ENCODE measurements at places on chromosomes 1 and 21. TPM values are rescaled to one million over a fixed set of nuclear protein-coding genes. Genes with fewer than 3 reads are reported as not detected.

Gene BTBD19
- total RNA-seq: 3.2 TPM

Gene SPTA1
- 4.7 TPM for total RNA-seq

Gene LRRIQ3
- total RNA-seq: 1.7 TPM

Gene C1QTNF12
- total RNA-seq: 10.4 TPM

Gene FAM72B
- total RNA-seq: 2.5 TPM

Gene WNT9A
- total RNA-seq: 1.9 TPM

DNA sequence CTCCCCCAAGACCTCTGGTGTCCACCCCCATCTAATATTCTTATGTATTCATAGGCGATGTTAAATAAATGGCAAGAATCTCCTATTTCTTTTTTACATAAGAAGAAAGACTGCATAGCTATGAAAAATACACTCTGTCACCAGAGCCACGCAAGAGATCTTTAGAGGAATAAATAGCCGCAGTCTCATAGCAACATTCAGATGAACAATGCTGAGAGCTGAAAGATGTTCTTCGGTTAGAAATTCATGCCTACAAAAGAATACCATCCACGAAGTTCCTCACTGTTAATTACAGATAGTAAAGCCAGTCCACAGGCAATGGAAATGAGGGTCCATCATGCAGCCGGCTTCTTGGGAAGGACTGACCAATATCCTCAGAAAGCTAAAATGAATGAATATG is 76.0 kb upstream of the SOD1 start:
- H3K27ac ChIP-seq: no peak overlapping the region
- no peaks in the 10 kb centered on the region for H3K27me3 ChIP-seq
- H3K36me3 ChIP-seq: no peaks in the 10 kb centered on the region
- no peaks in the 10 kb centered on the region for H3K4me1 ChIP-seq

DNA sequence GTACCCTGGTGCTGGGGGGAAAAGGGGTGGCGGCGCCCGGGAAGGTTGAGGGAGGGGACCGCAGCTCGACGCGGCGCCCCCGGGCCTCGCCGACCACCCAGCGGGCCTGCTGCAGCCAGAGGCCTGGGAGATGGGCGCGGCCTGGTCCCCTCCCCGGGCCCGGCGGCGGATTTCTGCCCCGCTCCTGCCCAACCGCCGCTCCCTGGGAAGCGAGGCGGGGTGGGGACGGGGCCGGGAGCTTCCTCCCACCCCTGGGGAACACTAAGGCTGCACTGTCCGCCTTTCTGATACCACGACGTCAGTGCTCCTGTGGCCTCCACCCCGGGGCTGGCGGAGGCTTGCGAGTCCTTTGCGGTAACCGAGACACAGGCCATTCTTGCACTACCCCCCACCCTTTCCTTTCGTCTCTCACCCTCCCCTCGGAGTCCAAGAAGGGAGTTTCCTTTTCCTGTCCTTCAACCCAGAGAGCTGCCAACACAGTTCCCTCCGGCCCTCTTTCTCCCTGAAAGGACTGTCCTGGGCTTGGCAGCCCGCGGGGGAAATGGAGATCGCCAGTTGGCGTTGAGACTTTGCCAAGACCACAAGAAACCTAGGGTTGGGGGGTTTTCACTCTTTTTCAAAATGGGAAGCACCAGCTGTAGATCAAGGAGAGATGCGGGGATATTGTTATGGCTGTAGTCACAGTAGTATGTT is 742 bp downstream of the SH3GLB1 start:
- H3K36me3 ChIP-seq: no peaks in the 10 kb centered on the region
- H3K27me3 ChIP-seq: no peaks in the 10 kb centered on the region
- no peaks in the 10 kb centered on the region for H3K4me1 ChIP-seq
- H3K4me3 ChIP-seq: peak overlapping the region; percentile 70
- DNase-seq: peak; percentile 87
- peak overlapping the region; percentile 98 for H3K27ac ChIP-seq

GRCh38 chr1:9013819-9014218 is 12.4 kb downstream of the SLC2A7 start:
- H3K27ac ChIP-seq: no peak overlapping the region
- DNase-seq: no peak
- H3K36me3 ChIP-seq: no peaks in the 10 kb centered on the region
- no peak overlapping the region for H3K4me3 ChIP-seq
- no peaks in the 10 kb centered on the region for H3K27me3 ChIP-seq

DNA sequence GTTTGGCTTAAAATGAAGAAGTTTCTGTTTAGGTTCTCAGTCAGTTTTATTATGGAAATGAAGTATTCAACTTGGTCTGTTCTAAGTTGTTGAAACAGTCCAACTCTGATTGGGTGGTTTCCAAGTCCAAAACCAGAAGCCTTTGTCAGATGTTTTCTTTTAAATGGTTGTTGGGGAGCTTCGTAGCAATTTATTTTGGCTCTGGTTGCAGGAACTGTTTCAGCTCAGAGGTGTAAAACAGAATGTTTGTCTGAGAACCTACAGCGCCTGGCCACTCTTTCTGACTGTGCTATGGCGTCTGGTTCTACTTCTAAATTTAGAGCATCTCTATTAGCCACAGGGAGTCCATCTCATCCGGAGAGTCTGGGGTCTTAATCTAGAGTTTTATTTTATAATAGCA is 582.6 kb upstream of the TMPRSS15 start:
- H3K27ac ChIP-seq: no peak overlapping the region
- H3K27me3 ChIP-seq: no peaks in the 10 kb centered on the region
- peak; percentile 36 for DNase-seq
- no peak overlapping the region for H3K4me3 ChIP-seq
- H3K4me1 ChIP-seq: peaks cover 8% of the 10 kb centered on the region
- no peaks in the 10 kb centered on the region for H3K36me3 ChIP-seq

DNA sequence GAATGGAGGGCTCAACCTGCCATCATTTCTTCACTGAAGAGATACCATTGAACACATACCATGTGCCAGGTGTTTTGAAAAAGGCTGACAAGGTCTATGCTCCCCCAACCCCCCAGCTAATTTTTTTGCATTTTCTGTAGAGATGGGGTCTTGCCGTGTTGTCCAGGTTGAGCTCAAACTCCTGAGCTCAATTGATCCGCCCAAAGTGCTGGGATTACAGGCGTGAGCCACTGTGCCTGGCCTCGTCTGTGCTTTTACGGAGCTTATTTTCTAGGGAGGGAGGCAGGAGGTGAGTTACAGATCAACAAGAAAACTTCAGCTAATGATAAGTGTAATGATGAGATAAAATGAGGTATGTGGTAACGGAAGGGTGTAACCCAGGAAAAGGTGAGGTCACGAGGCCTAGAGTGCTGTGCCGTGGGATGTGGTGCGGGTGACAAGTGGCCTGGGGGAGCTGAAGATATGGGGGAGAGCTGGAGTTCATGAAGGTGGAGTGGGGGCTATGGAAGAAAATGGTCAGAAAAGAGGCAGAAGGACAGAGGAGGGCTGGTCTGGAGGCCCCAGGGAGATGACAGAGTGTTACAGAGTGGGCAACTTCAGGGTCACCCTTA is 28.2 kb downstream of the FAAH start:
- no peaks in the 10 kb centered on the region for H3K4me1 ChIP-seq
- no peaks in the 10 kb centered on the region for H3K27me3 ChIP-seq
- no peak overlapping the region for H3K27ac ChIP-seq
- H3K36me3 ChIP-seq: no peaks in the 10 kb centered on the region
- H3K4me3 ChIP-seq: no peak overlapping the region
- DNase-seq: no peak

GRCh38 chr1:160576390-160576789 is 2.9 kb downstream of the CD84 start:
- H3K27me3 ChIP-seq: no peaks in the 10 kb centered on the region
- H3K4me3 ChIP-seq: no peak overlapping the region
- no peak for DNase-seq
- no peaks in the 10 kb centered on the region for H3K36me3 ChIP-seq
- no peak overlapping the region for H3K27ac ChIP-seq

GRCh38 chr1:234639961-234640360 is 30.0 kb upstream of the IRF2BP2 start:
- H3K4me3 ChIP-seq: no peak overlapping the region
- H3K27ac ChIP-seq: no peak overlapping the region
- H3K4me1 ChIP-seq: no peaks in the 10 kb centered on the region

- no peaks in the 10 kb centered on the region for H3K27me3 ChIP-seq
- DNase-seq: no peak
- no peak overlapping the region for H3K27ac ChIP-seq
- H3K4me3 ChIP-seq: no peak overlapping the region
- no peaks in the 10 kb centered on the region for H3K4me1 ChIP-seq
- H3K36me3 ChIP-seq: no peaks in the 10 kb centered on the region
Observed at GRCh38 chr1:192977089-192977706, 82.0 kb downstream of the UCHL5 start.

- no peaks in the 10 kb centered on the region for H3K4me1 ChIP-seq
- no peak overlapping the region for H3K27ac ChIP-seq
- H3K4me3 ChIP-seq: no peak overlapping the region
- H3K36me3 ChIP-seq: no peaks in the 10 kb centered on the region
- no peak for DNase-seq
- no peaks in the 10 kb centered on the region for H3K27me3 ChIP-seq
Observed at GRCh38 chr21:40714536-40714935, 132.4 kb downstream of the DSCAM start.

DNA sequence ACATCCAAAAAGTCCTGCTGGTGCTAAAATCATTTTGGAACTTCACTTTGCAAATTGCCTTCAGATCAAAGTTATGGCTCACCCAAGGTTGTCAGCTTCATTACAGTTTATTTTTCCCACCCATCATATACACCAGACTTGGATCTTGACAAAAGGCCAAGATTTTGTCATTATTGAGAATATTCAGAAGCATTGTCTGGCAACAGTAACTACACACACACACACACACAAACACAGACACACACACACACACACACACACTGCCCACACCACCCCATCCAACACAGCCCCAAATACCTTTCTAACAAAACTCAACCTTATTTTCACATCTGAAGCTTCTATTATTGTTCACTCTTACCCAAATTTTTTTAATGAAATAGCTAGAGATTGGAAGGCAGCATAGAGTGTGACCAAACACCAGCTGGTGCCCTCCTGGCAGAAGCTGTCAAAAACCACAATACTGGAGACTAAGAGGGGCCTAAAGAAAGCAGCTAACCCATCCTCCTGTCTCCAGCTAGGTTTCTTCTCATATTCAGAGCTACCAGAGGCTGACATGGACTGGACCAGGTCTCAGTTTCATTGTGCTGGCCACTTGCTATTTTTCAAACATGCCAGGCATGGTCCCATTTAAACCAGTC is 139.1 kb upstream of the ZC3H11B start:
- H3K27me3 ChIP-seq: no peaks in the 10 kb centered on the region
- H3K27ac ChIP-seq: no peak overlapping the region
- no peak overlapping the region for H3K4me3 ChIP-seq
- no peak for DNase-seq

DNA sequence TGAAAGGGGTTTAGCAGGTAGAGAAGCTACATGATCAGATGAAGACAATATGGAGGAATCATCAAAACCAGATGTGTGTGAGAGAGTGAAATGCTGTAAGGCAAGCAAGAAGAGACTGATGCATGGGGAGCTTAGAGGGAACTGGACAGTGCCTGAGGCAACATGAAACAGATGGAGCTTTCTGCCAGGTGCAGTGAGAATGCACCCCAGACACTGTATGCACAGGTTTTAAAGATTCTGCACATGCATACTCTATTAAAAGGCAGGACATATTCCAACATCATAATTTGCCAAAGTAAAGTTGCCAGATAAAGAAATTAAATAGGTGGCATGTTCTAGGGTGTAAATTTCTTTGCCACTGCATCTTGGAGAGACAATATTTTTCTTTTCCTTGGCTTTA is 200.1 kb downstream of the AMY1C start:
- H3K36me3 ChIP-seq: no peaks in the 10 kb centered on the region
- H3K4me3 ChIP-seq: no peak overlapping the region
- DNase-seq: no peak
- no peaks in the 10 kb centered on the region for H3K27me3 ChIP-seq
- H3K4me1 ChIP-seq: no peaks in the 10 kb centered on the region

- DNase-seq: peak; percentile 93
- peak within 1 kb of the TSS; percentile 31 for H3K4me3 ChIP-seq
- no peaks in the 10 kb centered on the region for H3K4me1 ChIP-seq
- H3K36me3 ChIP-seq: no peaks in the 10 kb centered on the region
- no peak within 1 kb of the TSS for H3K27ac ChIP-seq
Observed at GRCh38 chr1:163069142-163069541, at the start of gene RGS4. RGS4 (plus strand) TSS chr1:163069361; CDS start chr1:163069485, 124 bp downstream.

DNA sequence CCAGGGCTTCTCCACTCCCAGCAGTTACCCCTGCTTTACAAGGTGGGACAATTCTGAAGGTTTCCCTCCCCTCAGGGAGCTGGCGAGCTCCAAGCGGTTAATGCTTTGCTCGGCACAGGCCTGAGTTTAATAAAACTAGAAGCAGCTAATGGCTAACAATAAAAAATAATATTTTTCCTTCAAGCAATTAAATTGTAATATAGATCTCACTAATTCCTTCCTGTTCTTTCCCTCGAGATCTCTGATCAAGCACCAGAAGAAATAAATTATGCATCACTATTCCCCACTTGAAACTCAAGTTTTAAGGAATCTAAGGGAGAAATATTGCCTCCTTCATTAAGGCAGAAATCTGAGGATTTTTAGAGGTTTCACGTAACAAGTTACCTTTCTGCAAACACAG is 42.9 kb downstream of the GLIS1 start:
- no peak for DNase-seq
- H3K27me3 ChIP-seq: no peaks in the 10 kb centered on the region
- no peak overlapping the region for H3K4me3 ChIP-seq
- H3K4me1 ChIP-seq: peaks cover 28% of the 10 kb centered on the region
- no peak overlapping the region for H3K27ac ChIP-seq
- H3K36me3 ChIP-seq: no peaks in the 10 kb centered on the region
